Right renal pelvis (tissue), 4 donors: ENCODE measurements at places on chromosomes 5 and 9. TPM values are rescaled to one million over a fixed set of nuclear protein-coding genes. Genes with fewer than 3 reads are reported as not detected.

TDRD7 gene
- polyA plus RNA-seq: 7.8 TPM

GLIPR2 gene
- 43.6 TPM for polyA plus RNA-seq

TLE1 gene
- polyA plus RNA-seq: 69.7 TPM

C9orf50 gene
- polyA plus RNA-seq: 0.88 TPM

KIF4B gene
- polyA plus RNA-seq: 0.17 TPM

ADAMTSL2 gene
- 1.5 TPM for polyA plus RNA-seq

PPP3R2 gene
- polyA plus RNA-seq: 0.04 TPM

TNFSF8 gene
- polyA plus RNA-seq: 0.46 TPM

DND1 gene
- polyA plus RNA-seq: 0.14 TPM

IRGM gene
- polyA plus RNA-seq: 0.74 TPM

SARDH gene
- 9.4 TPM for polyA plus RNA-seq

ZBTB26 gene
- polyA plus RNA-seq: 23.8 TPM

LYRM7 gene
- polyA plus RNA-seq: 19.3 TPM

FCN2 gene
- polyA plus RNA-seq: 0.45 TPM

NOXA1 gene
- 10.1 TPM for polyA plus RNA-seq

ADAMTS12 gene
- polyA plus RNA-seq: 17.8 TPM

ASPN gene
- 16.8 TPM for polyA plus RNA-seq

STK10 gene
- 16.9 TPM for polyA plus RNA-seq

NRARP gene
- polyA plus RNA-seq: 6.6 TPM

SCGB3A2 gene
- not detected for polyA plus RNA-seq

IRX1 gene
- polyA plus RNA-seq: 56.2 TPM

OTP gene
- not detected for polyA plus RNA-seq

NUTM2F gene
- polyA plus RNA-seq: not detected

GRXCR2 gene
- not detected for polyA plus RNA-seq

SLC46A2 gene
- polyA plus RNA-seq: 0.21 TPM

FOXD4 gene
- 0.32 TPM for polyA plus RNA-seq

PCDHA9 gene
- 0.11 TPM for polyA plus RNA-seq

CDK5RAP2 gene
- polyA plus RNA-seq: 50.2 TPM

BTNL3 gene
- 0.10 TPM for polyA plus RNA-seq

STPG3 gene
- 2.3 TPM for polyA plus RNA-seq

PCDHB4 gene
- polyA plus RNA-seq: 2.8 TPM

FGF10 gene
- 6.7 TPM for polyA plus RNA-seq

SLC25A2 gene
- polyA plus RNA-seq: 0.04 TPM

PCDHGB1 gene
- 1.8 TPM for polyA plus RNA-seq

STK32A gene
- polyA plus RNA-seq: 13.7 TPM

PALM2AKAP2 gene
- polyA plus RNA-seq: 7.0 TPM

ZNF367 gene
- 10.4 TPM for polyA plus RNA-seq

GRM6 gene
- polyA plus RNA-seq: 0.56 TPM

TICAM2 gene
- polyA plus RNA-seq: 2.7 TPM

ATP10B gene
- polyA plus RNA-seq: 0.70 TPM

FBP2 gene
- 0.18 TPM for polyA plus RNA-seq

PTPDC1 gene
- 11.5 TPM for polyA plus RNA-seq

LARP1 gene
- polyA plus RNA-seq: 147 TPM

DNAI1 gene
- 2.0 TPM for polyA plus RNA-seq

SNX24 gene
- 25.8 TPM for polyA plus RNA-seq

TYRP1 gene
- 2.7 TPM for polyA plus RNA-seq

HTR1A gene
- 0.05 TPM for polyA plus RNA-seq

SMIM33 gene
- not detected for polyA plus RNA-seq

PNPLA7 gene
- polyA plus RNA-seq: 2.7 TPM

SLC6A7 gene
- polyA plus RNA-seq: 0.06 TPM

PKD2L2 gene
- 0.25 TPM for polyA plus RNA-seq

POLK gene
- 32.0 TPM for polyA plus RNA-seq

TAF11L5 gene
- not detected for polyA plus RNA-seq

RNF20 gene
- polyA plus RNA-seq: 54.7 TPM

MSMP gene
- not detected for polyA plus RNA-seq
